ENCODE measurements at places on chromosomes 3 and 15.

DNA sequence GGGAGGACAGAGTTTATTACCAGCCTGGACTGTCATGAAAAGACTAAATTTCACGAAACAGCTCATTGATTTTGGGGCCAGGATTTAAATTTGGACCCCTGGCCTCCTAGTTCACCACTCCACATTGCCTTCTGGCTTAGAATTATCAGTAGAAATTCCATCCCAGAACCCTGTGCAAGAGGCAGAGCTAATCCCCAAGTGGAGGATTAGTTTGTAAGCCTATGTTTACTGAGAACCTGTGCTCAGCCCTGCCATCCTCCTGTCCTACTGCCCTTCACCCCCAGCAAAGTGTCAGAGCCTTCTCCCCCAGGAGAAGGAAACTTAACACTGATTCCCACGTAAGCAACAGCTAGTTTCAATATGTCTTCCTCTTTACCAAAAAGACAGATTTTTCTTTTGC is 99.4 kb downstream of the SST start:
- DNase-seq: no peak

GRCh38 chr15:79265167-79265566 is 17.4 kb upstream of the ANKRD34C start:
- no peak for DNase-seq

GRCh38 chr3:196688349-196688748 is 23.7 kb downstream of the CEP19 start:
- peak; percentile 59 for DNase-seq

GRCh38 chr3:167991213-167991612 is 104.5 kb downstream of the GOLIM4 start:
- no peak for DNase-seq

DNA sequence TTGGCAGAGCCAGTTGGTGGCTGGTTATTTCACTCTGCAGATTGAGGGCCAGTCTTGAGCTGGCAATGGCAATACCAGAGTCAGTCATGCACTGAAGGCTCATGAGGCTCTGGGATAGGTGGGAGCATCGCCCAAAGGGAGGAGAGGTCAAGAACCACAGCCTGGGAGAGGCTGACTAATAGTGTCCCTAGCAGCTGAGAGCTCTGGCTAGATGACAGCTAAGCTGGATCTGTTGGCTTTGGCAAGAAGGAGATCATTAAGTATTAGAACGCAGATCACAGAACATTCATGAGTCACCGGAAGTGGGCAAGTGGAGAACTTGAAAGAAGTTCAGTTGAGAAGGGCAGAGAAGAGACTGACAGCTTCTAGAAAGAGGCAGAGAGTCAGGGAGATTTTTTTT is 521.1 kb downstream of the NR2F2 start:
- DNase-seq: no peak

- no peak for DNase-seq
These were observed 42.7 kb upstream of the PRICKLE2 start for GRCh38 chr3:64267721-64268604.

GRCh38 chr3:72889310-72890165 is 1.7 kb downstream of the GXYLT2 start:
- DNase-seq: no peak

DNA sequence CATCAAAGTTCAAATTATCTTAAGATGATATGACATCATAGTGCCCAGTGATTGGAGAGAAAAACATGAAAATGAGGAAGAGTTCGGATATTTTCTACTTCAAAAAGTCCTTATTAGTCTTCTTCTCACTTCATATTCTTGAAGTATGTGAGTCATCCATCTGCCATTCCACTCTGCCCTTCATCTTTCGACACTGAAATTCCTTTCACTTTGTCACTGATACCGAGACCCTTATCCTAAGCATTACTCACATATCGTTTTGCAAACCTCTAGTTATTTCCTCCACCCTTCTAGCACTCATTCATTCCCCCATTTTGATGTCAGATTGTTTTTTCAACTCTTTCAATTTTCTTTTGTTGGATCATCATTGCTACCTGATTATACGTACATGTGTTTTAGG is 4.0 kb downstream of the OR5H14 start:
- DNase-seq: no peak

GRCh38 chr3:23944007-23944783 is 891 bp upstream of the NR1D2 start:
- no peak for DNase-seq

- no peak for DNase-seq
These were observed 282.8 kb upstream of the ALCAM start for GRCh38 chr3:105083945-105084344.

GRCh38 chr15:73142802-73143762 is 90.8 kb downstream of the NEO1 start:
- no peak for DNase-seq

- DNase-seq: no peak
These were observed 104.3 kb upstream of the RNU6-1 start for GRCh38 chr15:67944010-67944641.

- no peak for DNase-seq
These were observed 218.7 kb upstream of the MDFIC2 start for GRCh38 chr3:70531063-70531657.

GRCh38 chr15:100330221-100330620 is 11.6 kb downstream of the ADAMTS17 start:
- no peak for DNase-seq

DNA sequence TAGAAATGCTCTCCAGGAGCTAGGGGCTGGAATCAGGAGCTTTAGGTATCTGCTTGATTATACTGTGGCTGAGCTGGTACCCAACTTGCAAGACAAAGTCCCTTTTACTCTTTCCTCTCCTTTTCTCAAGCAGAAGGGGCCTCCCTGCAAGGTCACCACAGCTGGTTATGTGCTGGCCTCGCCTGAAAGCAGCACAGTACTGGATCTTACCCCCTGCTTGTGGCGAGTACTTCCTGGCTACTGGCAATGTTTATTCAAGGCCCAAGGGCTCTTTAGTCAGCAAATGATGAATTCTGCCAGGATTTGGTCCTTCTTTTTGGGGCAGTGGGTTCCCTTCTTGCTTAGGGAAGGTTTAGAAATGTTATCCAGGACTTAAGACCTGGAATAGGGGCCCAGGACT is 234.6 kb downstream of the RAP2B start:
- DNase-seq: no peak

- DNase-seq: peak; percentile 41
These were observed 42.5 kb downstream of the CMTM6 start for GRCh38 chr3:32460031-32460749.

GRCh38 chr15:90460142-90460824 is 69.4 kb upstream of the CRTC3 start:
- DNase-seq: no peak

DNA sequence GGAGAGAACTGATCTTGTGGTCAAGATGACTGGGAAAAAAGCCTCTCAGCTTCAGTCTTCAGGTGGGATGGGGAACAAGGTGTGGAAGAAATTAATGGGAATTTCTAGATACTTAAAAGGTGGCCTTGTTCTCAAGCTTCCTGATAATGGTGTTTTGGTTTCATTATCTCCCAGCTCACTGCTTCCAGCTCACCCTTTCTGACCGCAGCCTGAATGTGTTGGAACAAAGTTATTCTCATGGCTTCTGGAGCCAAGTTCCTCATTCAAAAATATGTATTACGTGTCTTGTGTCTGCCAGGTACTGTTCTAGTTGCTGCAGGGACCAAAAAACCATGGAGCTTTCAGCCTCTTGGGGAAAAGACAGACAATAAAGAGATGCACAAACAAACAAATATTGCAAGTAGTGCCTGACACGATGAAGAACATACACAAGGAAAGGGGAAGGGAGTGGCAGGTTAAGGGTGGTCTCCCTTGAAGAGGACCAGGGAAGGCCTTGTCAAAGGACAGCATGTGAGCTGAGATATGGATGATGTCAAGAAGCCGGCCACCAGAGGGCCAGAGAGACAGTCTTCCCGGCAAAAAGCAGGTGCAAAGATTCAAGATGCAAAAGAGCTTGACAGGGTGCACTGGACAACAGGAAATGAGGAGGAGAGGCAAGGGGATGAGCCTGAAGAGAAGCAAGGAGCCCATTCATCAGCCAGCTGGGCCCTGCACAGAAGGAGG is 35.5 kb downstream of the ARRDC4 start:
- peak; percentile 7 for DNase-seq

DNA sequence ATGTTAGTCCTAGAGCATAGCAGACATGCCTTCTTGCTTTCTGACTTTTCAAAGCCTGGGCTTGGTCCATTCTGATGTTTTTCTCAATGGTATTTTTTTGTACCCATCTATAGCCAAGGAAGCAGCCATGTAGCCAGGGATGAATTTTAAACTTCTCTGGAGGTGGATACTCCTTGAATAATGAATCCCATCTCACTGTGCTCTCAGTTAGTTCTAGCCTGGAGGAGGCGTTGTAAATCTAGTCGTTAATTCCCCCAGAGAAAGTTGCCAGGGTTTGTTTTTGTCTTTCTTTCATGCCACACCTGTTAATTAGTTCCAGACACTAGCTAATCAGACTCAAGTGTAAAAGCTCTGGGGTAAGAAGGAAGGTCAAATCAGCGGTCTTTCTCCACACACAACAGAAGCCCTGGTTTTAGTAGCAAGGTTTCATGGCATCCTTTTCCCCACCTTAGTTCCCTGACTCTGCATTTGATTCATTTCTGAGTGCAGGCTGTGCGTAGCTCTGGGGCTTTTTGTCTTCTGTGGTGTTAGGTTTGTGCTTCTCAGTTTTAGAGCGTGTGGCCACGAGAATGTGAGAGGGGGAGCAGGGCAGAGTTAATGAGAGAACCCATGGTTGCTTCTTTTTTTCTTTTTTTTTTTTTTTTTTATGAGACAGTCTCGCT is 19.7 kb downstream of the PTPRG start:
- DNase-seq: no peak

DNA sequence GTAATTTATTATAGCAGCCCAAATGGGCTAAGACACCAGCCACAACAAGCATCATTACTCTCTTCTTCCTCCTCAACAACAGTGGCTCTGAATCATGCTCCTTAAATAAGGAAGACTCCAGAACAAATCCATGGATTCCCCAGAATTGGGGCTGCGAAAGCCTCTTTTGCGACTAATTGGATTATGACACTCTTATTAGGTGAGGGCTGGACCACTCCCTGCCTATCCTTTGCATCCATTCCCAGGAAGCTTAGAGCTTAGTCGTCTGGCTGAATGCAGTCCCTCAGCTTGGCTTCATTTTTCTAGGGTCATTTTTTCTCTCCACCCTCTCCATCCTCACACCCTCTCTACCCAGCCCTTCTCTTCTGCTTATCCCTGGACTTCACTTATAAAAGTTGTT is 227.7 kb downstream of the ZNF621 start:
- DNase-seq: no peak

DNA sequence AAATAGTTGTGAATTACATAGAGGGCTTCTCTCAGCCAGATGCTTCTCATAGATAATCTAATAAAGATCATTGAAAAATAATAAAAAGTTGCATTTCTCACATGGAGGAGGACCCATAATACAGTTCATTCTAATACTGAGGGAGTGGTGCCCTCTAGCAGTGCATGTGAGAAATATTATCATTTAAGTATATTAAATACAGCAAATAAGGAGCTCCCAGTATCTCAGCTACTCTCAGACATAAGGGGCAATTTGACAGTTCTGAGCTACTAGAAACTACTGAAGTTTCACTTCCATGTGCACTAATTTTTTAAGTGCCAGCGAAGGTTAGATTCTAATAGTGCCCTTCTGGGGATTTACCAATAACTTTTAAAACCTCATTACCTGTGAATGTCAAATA is 188.3 kb downstream of the IL5RA start:
- no peak for DNase-seq

GRCh38 chr15:53389271-53390037 is 370.0 kb downstream of the WDR72 start:
- no peak for DNase-seq

GRCh38 chr15:100942656-100943425 is 23.7 kb downstream of the LRRK1 start:
- no peak for DNase-seq

DNA sequence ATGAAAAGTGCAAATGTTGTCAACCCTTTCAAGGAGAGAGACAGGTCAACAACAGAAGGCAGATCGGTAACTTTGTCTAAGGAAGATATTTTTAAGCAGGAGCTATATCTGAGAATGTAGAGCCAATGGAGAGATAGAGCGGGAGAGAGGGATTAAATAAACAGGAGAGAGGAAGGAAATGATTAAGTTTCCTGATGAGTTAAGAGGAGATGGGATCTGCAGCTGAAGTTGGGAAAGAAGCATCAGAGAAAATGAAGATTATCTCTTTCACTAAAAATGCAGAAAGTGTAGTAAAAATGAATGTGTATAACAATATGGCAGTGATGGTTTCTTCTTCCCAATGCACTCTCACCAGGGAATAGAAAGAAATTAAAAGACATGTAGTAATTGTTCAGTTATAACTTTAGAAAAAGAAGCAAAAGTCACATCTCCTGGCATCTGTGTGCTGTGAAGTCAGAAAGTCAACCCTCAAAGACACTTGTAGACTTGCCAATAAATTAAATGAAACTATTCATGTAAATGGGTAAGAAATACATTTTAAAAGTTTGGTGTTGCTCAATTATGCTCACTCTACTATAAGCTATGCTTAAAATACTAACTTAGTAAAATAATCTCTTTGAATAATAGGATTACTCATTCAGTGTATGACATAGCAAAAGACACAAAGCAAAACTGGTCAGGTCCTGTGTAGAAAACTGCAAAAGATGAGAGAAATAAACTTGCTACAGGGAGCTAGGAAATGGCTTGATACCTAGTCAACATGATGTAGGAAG is 264.6 kb downstream of the ZIC4 start:
- DNase-seq: no peak

DNA sequence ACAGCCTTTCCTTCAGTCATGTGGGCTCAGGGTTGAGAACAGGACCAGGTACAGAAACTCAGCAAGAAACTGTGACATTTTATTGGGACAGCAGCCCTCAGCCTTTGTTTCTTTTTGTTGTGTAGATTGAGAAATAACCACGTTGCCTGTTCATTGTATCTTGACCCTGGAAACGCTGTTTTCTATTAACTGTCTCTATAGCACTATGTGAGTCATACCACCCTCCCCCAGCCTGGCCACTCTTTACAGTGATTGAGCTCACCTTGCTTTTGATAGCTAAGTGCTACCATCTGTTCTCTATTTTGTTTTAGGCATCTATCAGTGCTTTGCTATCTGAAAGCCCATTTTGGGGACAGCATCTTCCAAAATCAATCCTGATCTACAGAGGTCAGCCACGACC is 127.9 kb downstream of the CD47 start:
- DNase-seq: no peak

DNA sequence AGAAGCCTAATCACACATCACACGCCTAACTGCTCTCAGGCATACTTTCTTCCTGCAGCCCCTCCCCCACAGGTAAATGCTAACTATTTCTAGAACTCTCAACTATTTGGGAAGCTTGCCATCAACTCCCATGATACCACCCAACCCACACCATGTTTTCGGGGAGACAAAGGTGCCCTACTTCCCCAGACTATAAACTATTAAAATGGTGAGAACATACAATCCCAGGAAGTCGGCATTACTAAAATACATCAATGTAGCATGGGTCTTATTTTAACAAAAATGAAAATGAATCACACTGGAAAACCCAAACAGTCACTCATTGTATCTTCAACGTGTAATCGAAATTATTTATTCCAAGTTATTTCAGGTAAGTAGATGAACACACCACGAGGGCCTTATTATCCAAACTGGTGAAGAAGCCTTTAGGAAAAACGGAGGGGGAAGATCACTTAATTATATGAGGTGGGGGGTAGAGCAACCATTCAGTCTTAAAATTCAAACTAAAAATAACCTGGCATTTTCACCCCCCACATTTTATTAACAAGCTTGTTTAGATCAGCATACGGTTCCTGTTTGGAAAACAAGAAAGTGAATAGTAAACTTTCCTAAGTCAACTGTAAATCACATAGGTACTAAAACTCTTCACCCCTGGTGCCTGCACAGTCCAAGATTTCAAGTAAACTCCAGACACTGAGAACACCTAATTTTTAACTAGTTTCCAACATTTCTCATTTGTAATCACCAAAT is 1.9 kb downstream of the TBL1XR1 start:
- DNase-seq: no peak

GRCh38 chr3:147038481-147038880 is 367.9 kb downstream of the ZIC4 start:
- DNase-seq: no peak
